Hepatocyte (in vitro differentiated cells): ENCODE measurements at places on chromosomes 6 and 20. TPM values are rescaled to one million over a fixed set of nuclear protein-coding genes. Genes with fewer than 3 reads are reported as not detected.
A peak's percentile ranks its signal among the peaks of the same experiment; 100 is the strongest.

DNA sequence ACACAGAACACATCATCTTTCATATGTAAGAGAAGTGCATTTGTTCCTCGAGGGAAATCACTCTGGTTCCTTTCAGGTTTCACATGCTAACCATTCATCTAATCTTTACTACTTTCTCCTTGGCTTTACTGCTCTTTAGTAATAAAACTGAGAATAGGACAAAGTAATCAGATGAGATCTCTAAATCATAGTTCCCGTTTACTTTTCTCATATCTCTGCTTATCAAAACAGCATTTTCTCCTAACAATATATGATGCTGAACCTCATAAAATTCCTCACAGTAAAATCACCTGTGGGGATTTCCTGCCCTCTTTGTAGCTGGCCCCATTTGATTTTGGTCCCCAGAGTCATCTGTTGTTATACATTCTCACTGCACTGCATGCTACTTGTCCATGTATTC, 100.2 kb downstream of the RALGAPA2 start:
- no peak overlapping the region for H3K4me3 ChIP-seq
- no peaks in the 10 kb centered on the region for H3K27me3 ChIP-seq
- H3K4me1 ChIP-seq, result peaks cover 4% of the 10 kb centered on the region

DNA sequence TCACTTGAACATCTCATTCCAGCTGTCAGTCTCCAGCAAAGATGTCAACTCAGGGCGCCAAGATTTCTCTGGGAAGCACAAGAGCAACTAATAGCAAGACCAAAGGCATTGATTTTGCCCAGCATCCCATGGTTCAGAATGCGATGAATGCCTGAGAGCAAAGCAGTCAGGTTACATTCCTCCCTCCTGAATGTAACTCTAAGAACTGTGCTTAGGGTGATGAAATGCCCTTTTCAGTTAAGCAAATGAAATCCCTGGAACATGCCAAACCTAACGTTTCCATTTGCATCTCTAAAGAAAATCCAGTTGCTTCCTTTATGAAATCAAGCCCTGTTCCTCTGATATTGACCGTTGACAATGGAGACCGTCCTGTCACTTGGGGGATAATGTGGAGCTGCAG, 224.0 kb upstream of the PLN start:
- no peaks in the 10 kb centered on the region for H3K27me3 ChIP-seq
- no peak overlapping the region for H3K4me3 ChIP-seq
- DNase-seq, result no peak
- H3K4me1 ChIP-seq, result no peaks in the 10 kb centered on the region

GRCh38 chr20:47669489-47669888, 115.8 kb downstream of the SULF2 start:
- H3K36me3 ChIP-seq, result no peaks in the 10 kb centered on the region
- H3K27me3 ChIP-seq, result no peaks in the 10 kb centered on the region
- no peak for DNase-seq

DNA sequence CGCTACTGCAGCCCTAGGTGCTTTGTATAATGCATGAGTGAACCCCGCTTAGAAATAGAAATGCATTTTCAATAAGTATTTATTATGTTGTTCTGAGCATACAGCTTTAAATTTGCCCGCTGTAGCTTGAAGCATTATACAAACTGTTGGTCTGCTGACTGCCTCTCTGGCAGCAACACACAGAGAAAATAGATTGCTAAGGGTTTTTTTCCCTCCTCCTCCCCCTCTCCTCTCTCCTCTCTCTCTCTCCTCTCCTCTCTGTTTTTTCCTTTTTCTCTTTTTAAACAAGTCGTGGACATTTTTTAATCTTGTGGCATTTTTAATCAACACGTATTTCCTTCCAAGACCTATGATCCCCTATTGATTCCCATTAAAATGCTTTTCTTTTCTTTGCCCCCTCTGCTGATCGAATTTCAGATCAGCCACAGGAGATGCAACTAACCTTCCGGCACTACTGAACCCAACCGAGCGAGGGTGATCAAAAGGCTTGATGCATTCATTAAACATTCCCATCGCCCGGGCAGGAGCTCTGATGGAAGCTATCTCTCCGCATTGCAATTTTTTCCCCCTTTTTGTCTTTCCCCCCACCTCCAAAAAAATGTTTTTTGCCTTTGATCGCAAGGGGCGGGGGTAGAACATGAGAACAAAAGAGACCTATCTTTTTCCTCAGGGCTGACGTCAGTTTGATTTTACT, 90.7 kb upstream of the ARID1B start:
- H3K4me3 ChIP-seq, result peak overlapping the region; percentile 77
- no peaks in the 10 kb centered on the region for H3K36me3 ChIP-seq
- DNase-seq, result peak; percentile 78
- H3K4me1 ChIP-seq, result peaks cover 7% of the 10 kb centered on the region
- peak overlapping the region; percentile 100 for H3K27ac ChIP-seq
- H3K27me3 ChIP-seq, result no peaks in the 10 kb centered on the region

CLVS2 gene
- total RNA-seq, result under 0.01 and 0.07 TPM in 2 replicates

DNA sequence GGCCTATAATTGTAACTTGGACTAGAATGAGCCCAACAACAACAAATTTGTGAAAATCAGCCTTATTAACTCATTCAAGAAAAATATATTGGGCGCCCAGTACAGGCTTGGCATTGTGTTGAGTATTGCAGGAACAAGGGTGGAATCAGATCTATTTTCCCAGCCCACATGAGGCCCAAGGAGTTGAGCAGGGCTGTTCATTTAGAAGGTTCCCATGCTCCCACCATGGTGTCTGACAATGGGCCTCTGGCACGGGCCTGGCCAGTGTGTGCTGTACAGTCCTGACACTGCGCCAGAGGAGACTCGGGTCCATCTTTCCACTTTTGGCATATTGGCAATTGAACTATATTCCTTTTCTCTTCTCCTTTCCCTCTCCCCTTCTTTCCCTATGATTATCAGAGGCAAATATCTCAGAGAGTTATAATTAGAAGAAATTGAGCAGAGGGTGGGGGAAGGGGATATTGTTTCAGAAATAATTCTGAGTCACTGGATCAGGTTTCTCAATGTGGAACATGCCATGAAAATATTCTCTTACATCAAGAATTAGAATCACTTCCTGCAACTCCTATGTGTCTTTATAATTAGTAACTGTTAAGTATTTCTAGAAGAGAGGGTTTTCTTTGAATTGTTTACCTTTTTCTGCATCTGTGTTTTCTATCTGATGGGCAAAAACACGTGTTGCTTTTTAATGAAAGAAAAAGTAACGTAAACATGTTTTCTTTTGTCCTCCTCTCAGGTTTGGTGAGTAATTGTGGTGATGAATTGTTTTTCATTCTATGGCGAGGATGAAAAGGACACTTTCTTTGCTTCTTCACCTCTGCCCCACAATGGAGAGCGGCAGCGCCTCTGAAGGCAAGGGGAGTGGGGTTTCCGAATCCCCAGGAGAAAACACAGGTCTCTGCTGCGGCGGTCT, 209.4 kb downstream of the FOXA2 start:
- no peak for DNase-seq
- H3K4me1 ChIP-seq, result no peaks in the 10 kb centered on the region
- H3K36me3 ChIP-seq, result no peaks in the 10 kb centered on the region
- peaks cover 10% of the 10 kb centered on the region for H3K27me3 ChIP-seq
- no peak overlapping the region for H3K4me3 ChIP-seq

GRCh38 chr6:117264692-117265409, 507 bp upstream of the VGLL2 start:
- peak overlapping the region; percentile 70 for H3K4me3 ChIP-seq
- peak; percentile 19 for DNase-seq

DNA sequence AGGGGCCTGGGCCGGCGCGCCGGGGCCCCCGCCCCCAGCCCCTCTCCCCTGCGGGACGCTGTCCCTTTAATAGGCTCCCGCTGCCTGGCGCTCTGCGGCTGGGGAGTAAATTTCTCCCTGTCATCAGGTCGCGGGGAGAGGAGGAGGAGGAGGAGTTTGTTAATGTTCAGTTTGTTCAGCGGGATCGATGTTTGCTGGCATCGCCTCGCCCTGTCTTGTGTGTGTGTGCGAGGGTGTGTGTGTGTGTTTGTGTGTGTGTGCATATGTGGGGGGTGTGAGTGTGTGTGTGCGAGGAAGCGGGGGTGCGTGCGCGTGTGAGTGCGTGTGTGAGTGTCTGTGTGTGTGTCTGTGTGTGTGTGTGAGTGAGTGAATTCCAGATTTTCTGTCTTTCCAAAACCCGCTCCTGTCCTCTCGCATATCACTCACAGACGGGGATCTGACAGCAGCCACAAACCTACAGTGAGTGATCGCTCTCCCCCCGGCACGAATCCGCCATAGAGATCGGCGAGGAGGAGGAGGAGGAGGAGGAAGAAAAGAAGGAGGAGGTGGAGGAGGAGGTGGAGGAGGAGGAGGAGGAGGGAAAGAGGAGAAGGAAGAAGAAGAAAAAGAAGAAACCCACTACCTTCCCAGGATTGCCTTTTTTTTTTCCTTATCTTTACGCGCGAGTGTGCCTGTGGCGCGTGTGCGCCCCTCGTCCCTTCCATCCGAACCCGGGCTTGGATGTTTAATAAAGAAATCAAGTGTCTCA, at the start of gene TSHZ2:
TSS of gene TSHZ2 (plus strand) at position 169 of the 748 bp plus-strand sequence. CDS start 936 bp downstream, outside the sequence.
- DNase-seq, result peak; percentile 51
- H3K4me3 ChIP-seq, result peak within 1 kb of the TSS; percentile 80
- peak within 1 kb of the TSS; percentile 36 for H3K27ac ChIP-seq

DNA sequence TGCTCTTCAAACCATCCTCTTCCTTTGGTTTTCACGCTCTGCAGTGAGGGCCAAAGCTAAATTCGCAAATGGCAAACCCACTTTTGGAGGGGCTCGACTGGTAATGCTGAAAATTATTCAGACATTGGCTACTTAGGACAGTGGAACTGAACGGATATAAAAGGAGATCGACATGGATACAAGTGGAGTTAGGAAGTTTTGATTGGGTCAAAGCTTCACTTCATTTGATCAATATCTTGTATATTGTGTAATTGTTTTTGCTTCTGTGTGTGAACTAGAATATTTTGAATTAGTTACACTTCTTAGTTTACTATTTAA, 1.2 kb downstream of the FAM8A1 start:
- peak overlapping the region; percentile 95 for H3K27ac ChIP-seq
- H3K4me3 ChIP-seq, result peak overlapping the region; percentile 86
- no peaks in the 10 kb centered on the region for H3K36me3 ChIP-seq

DNA sequence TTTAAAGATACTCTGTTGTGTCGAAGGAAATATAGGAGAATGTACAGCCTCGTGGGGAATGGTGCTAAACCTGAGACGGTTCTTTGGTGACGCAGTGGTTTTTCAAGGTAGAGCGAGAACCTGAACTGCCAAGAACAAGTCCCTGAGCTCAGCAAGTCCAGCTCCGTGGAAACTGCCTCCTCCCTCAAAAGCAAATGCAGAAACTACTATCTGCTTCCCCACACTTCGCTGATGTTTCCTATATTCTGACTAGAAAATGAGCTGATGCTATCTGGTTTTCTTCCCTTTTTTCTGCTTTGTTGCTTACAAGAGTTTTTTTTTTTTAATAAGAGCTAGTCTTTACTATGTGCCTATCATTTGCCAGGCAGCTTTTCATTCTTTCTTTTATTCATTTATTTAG, 85.3 kb upstream of the LY86 start:
- H3K27me3 ChIP-seq, result peaks cover 6% of the 10 kb centered on the region
- no peaks in the 10 kb centered on the region for H3K36me3 ChIP-seq
- H3K27ac ChIP-seq, result no peak overlapping the region
- no peak overlapping the region for H3K4me3 ChIP-seq
- no peak for DNase-seq

GRCh38 chr20:37918035-37918434, 15.1 kb downstream of the VSTM2L start:
- no peak for DNase-seq
- no peak overlapping the region for H3K27ac ChIP-seq
- H3K4me1 ChIP-seq, result peaks cover 18% of the 10 kb centered on the region
- H3K36me3 ChIP-seq, result no peaks in the 10 kb centered on the region
- H3K4me3 ChIP-seq, result no peak overlapping the region

DNA sequence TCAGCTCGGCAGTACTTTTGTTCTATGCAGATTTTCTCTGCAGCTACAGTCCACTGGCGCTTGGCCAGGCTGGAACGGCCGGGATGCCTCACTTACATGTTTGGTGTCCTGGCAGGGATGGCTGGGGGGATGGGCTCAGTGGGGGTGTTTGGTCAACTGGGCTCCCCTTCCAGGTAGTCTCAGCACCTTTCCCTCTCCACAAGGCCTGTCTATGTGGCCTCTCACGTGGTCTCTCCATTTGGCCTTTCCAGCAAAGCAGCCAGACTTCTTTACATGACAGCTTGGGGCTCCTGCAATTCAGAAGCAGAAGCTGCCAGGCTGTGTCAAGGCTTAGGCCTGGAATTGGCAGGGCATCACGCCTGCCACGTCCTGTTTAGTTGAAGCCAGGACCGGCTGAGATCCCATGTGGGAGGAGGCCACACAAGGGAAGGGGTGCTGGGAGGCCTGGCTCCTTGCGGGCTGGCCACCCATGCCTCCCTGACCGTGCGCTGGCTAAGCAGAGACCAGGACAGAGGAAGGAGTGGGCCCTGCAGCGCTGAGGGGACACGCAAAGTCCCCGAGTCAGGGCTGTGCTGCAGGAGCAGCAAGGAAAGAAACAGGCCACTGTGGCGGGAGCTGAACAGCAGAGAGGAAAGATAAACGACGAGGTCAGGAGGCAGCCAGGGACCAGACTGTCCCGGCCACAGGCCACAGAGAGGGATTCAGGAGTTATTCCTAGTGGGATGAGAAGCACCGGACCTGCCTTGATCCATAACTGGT, 38.9 kb downstream of the MGME1 start:
- H3K27ac ChIP-seq, result no peak overlapping the region
- peaks cover 41% of the 10 kb centered on the region for H3K4me1 ChIP-seq
- H3K27me3 ChIP-seq, result no peaks in the 10 kb centered on the region
- H3K36me3 ChIP-seq, result no peaks in the 10 kb centered on the region
- no peak for DNase-seq

RIPOR2 gene
- 17.3 and 17.6 TPM in 2 replicates for total RNA-seq

- peaks cover 14% of the 10 kb centered on the region for H3K4me1 ChIP-seq
- H3K36me3 ChIP-seq, result no peaks in the 10 kb centered on the region
- H3K27ac ChIP-seq, result peak overlapping the region; percentile 96
- H3K27me3 ChIP-seq, result no peaks in the 10 kb centered on the region
- peak overlapping the region; percentile 87 for H3K4me3 ChIP-seq
- peak; percentile 72 for DNase-seq
These were observed 516 bp downstream of the GTPBP2 start for GRCh38 chr6:43628393-43629103.

- H3K4me1 ChIP-seq, result no peaks in the 10 kb centered on the region
- no peaks in the 10 kb centered on the region for H3K36me3 ChIP-seq
- no peak overlapping the region for H3K27ac ChIP-seq
- H3K27me3 ChIP-seq, result no peaks in the 10 kb centered on the region
These were observed 2.8 kb upstream of the CST4 start for GRCh38 chr20:23691675-23692074.

- H3K4me1 ChIP-seq, result peaks cover 18% of the 10 kb centered on the region
- H3K27ac ChIP-seq, result peak overlapping the region; percentile 62
- no peaks in the 10 kb centered on the region for H3K27me3 ChIP-seq
- peak; percentile 7 for DNase-seq
- no peak overlapping the region for H3K4me3 ChIP-seq
These were observed 25.8 kb upstream of the SLC17A3 start for GRCh38 chr6:25899580-25900408.

GRCh38 chr6:89501222-89501621, 68.3 kb downstream of the ANKRD6 start:
- no peak overlapping the region for H3K4me3 ChIP-seq
- H3K27ac ChIP-seq, result peak overlapping the region; percentile 4
- no peaks in the 10 kb centered on the region for H3K27me3 ChIP-seq
- H3K36me3 ChIP-seq, result no peaks in the 10 kb centered on the region
